ENCODE measurements at places on chromosomes 3 and 15.

DNA sequence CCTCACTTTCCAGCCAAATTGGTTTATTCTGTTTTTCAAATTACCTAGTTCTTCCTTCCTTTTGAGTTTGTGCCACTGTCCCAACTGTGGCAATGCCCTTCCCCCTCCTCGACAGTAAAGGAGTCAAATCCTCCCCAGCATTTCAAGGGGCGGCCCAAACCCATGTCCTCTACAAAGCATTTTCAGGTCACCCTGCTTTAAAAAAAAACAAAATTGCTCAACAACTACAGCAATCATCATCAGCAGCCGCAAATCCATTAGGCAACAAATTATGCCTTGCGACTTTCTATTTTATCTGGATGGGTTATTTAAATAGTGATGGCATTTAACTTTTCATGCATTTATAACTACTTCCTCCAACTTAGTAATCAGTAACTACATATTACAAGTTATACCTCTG is 32.7 kb downstream of the PLD1 start:
- no peak overlapping the region for H3K4me3 ChIP-seq
- H3K27me3 ChIP-seq = no peaks in the 10 kb centered on the region
- H3K36me3 ChIP-seq = no peaks in the 10 kb centered on the region
- no peak for DNase-seq

DNA sequence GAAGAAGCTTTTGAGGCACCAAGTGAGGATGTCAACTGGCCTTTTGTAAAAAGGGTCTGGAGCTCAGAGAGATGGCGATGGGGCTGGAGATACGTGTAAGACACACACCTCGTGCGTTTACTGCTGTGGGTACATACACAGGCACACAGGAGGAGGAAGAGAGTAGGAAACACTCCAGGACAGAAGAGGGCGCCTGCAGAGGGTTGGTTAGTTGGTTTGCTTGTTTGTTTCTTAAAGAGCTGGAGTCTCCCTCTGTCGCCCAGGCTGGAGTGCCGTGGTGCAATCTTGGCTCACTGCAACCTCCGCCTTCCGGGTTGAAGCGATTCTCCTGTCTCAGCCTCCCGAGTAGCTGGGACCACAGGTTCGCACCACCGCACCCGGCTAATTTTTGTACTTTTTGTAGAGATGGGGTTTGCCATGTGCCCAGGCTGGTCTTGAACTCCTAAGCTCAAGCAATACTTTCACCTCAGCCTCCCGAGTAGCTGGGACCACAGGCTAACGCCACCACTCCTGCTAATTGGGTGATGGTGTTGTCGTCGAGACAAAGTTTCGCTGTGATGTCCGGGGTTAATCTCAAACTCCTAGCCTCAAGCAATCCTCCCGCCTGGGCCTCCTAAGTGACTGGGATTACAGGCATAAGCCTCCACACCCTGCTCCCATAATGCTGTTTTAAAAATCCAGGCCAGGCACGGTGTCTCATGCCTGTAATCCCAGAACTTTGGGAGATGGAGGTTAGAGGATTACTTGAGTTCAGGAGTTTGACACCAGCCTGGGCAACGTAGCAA is 1.3 kb upstream of the PRR20G start:
- no peaks in the 10 kb centered on the region for H3K36me3 ChIP-seq
- no peaks in the 10 kb centered on the region for H3K27me3 ChIP-seq
- H3K27ac ChIP-seq = no peak overlapping the region
- no peak for DNase-seq
- peaks cover 9% of the 10 kb centered on the region for H3K4me1 ChIP-seq

DNA sequence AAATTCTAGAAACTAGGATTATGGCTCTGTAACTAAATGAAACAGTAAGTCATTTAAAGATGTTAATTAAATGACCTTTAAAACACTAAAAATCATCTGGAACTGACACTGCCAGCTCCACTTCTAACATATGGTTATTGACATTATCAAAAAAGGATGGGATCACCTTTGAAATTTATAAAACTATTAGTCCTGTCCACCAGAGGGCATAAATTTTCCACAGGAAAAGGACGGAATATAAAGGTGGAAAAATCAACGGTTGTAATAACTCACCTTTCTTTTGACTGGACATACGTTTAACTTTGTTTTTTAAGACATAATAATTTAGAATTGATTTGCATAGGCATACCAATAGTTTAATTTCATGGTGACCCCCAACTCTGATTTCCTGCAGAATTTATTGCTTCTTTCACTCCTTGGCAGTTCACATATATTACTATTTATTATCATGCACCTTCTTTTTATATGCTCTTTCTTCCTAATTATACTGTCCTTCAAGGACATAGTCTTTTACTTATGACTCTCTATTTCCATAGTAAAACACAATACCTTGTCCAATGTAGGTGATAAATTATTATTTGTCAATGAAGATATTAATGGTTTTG is 345.7 kb downstream of the CADM2 start:
- no peaks in the 10 kb centered on the region for H3K27me3 ChIP-seq
- no peaks in the 10 kb centered on the region for H3K4me1 ChIP-seq
- DNase-seq = no peak
- no peak overlapping the region for H3K4me3 ChIP-seq
- H3K27ac ChIP-seq = no peak overlapping the region
- H3K36me3 ChIP-seq = no peaks in the 10 kb centered on the region

GRCh38 chr3:83946049-83946448 is 1012.7 kb upstream of the CADM2 start:
- H3K4me3 ChIP-seq = no peak overlapping the region
- no peaks in the 10 kb centered on the region for H3K36me3 ChIP-seq
- H3K4me1 ChIP-seq = peaks cover 4% of the 10 kb centered on the region
- no peak overlapping the region for H3K27ac ChIP-seq
- DNase-seq = no peak

DNA sequence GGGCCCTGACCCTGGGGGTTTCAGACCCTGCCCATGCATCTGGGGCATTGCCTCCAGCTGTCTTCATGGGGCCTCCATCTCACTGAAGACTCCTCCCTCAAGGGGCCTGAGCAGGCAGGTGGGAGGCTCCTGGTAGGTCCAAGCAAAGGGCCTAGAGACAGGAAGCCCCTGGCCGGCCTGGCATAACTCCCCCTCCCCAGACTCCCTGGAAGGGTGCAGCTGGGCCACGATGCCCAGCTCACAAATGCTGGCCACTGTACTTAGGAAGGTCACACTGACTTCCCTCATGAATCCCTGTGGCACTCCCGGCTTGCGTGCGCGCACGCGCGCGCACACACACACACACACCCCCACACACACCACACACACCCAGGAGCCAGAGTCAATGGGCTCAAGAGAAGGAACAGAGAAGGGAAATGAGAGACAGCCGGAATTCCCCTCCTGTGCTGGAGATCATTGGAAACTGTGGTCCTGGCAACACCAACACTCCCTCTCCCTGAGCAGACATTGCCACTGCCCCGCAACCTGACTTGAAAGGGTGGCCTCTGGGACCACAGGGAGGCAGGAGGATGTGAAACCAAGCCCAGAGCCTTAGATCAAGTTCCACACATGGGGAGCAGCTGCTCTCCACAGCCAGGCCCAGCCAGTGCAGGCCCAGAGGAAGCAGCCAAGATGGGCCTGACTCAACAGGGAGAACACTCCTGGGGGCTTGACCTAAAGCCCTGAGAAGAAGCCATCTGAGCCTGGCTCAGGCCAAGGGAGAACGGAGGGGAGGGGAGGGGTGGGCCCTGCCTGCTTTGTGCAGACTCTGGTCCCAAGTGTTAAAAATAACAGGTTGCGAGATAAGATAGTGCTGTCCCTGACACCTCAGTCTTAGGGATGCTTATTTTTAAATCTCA is 69.7 kb downstream of the SCN5A start:
- H3K4me3 ChIP-seq = no peak overlapping the region
- no peak overlapping the region for H3K27ac ChIP-seq
- no peaks in the 10 kb centered on the region for H3K36me3 ChIP-seq
- DNase-seq = no peak
- H3K4me1 ChIP-seq = no peaks in the 10 kb centered on the region

- H3K36me3 ChIP-seq = no peaks in the 10 kb centered on the region
- H3K4me1 ChIP-seq = peaks cover 38% of the 10 kb centered on the region
- H3K27ac ChIP-seq = peak overlapping the region; percentile 37
- H3K27me3 ChIP-seq = no peaks in the 10 kb centered on the region
Observed at GRCh38 chr3:188950832-188951489, 220.8 kb upstream of the TPRG1 start.

GRCh38 chr3:194854659-194855390 is 169.1 kb downstream of the FAM43A start:
- H3K27ac ChIP-seq = no peak overlapping the region
- H3K36me3 ChIP-seq = no peaks in the 10 kb centered on the region
- peaks cover 7% of the 10 kb centered on the region for H3K27me3 ChIP-seq
- DNase-seq = no peak
- H3K4me1 ChIP-seq = no peaks in the 10 kb centered on the region

GRCh38 chr15:38647683-38648082 is 83.1 kb upstream of the RASGRP1 start:
- peaks cover 28% of the 10 kb centered on the region for H3K4me1 ChIP-seq
- no peaks in the 10 kb centered on the region for H3K36me3 ChIP-seq
- DNase-seq = peak; percentile 7
- no peaks in the 10 kb centered on the region for H3K27me3 ChIP-seq

GRCh38 chr3:141052201-141053069 is 1.3 kb downstream of the SPSB4 start:
- H3K27ac ChIP-seq = no peak overlapping the region
- no peak for DNase-seq
- H3K4me1 ChIP-seq = peaks cover 11% of the 10 kb centered on the region
- no peak overlapping the region for H3K4me3 ChIP-seq
- H3K36me3 ChIP-seq = no peaks in the 10 kb centered on the region

DNA sequence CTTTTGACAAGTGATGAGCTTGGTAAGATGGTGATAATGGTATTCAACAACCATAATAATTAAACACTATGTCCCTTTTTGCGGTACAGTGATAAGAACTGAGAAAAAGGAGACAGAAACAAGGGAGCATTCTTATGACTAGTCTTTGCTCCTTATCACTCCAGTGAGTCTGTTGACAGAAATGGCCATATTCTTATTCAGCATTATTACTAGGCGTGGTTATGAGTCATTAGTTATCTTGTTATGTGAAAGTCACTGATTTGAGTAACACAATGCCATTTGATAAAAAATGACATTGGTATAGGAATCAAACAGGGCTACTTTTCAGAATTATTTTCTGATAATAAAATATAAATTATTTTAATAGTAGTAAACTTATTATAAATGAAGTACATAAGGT is 193.5 kb downstream of the C3orf38 start:
- no peaks in the 10 kb centered on the region for H3K27me3 ChIP-seq
- no peaks in the 10 kb centered on the region for H3K4me1 ChIP-seq
- H3K4me3 ChIP-seq = no peak overlapping the region
- no peak for DNase-seq
- H3K36me3 ChIP-seq = no peaks in the 10 kb centered on the region

DNA sequence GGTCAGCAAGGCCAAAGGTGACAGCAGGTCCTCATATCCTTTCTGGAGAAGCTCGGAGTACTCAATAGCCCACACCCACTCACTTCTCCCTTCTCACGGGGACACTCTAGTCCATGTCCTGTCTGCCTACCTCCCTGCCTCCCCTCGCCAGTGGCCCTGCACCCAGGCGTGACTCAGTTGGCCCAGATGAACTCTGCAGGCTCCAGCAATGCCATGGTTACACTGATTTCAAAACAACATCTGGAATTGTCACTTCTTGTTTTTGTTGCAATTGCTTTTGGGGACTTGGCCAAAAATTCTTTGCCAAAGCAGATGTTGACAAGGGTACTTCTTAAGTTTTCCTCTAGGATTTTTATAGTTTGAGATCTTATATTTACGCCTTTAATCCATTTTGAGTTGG is 13.0 kb downstream of the IL16 start:
- H3K27ac ChIP-seq = no peak overlapping the region
- no peaks in the 10 kb centered on the region for H3K27me3 ChIP-seq
- DNase-seq = no peak

DNA sequence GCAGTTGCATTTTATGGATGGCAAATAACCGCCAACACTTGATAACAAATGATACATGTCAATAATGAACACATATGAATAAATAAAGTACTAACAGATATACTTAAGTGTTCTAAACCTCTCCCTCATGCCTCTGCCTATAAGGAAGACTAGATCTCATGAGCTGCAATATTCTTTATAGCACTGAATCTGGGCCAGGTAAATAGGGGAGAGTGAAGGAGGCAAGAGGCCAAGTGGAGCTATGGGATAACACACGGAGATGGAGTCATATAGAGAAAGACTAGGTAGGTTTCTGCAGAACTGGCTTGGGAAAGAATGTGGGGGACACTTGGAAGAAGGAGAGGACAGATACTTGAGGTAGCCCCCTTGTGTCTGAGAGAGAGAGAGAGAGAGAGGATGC is 354.2 kb upstream of the CFAP20DC start:
- no peak overlapping the region for H3K27ac ChIP-seq
- H3K27me3 ChIP-seq = no peaks in the 10 kb centered on the region
- H3K36me3 ChIP-seq = no peaks in the 10 kb centered on the region
- H3K4me3 ChIP-seq = no peak overlapping the region
- DNase-seq = no peak

Measured in keratinocyte (primary cell).